SK-N-SH treated with all-trans-retinoic acid at 6 μM for 48 hours (cell line): ENCODE measurements at places on chromosomes 1 and 21.

DNA sequence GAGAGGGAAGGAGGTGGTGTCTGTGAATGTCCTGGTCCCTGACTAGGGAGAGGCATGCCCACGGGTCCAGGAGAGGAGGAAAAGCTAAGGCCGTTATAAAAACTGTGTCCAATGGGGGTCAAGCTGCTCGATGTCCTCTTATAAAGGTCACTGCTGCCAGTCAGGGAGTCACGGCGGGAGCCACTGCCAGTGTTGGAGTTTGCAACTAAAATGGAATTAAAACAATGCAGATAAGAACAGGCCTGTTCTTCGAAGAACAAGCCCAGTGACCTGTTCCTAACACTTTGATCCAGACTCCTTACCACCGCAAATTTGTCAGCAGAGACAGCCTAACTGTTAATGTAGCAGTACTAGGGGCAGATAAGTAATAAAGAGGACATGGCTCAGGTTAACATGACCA is 56.1 kb upstream of the SDC3 start:
- ATAC-seq, result no peak

GRCh38 chr21:23809573-23809972 is 1797.7 kb downstream of the MRPL39 start:
- no peak for ATAC-seq

DNA sequence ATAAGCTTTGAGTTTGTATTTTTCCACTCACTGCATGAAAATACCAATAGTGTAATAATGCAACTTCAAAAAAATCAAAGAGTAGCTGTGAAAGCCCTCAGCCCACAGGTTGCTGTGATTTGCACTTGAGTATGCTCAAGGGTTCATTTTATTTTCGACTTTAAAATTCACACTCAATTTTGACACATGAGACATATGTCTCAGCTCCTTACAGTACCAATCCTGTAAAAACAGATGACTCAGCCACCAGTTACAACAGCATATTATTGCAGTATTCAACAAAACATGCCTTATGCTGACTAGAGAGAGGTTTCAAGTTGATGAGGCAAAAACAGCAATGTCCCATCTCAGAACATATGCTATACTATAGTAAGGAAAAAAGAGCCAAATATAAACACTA is 66.1 kb downstream of the CYYR1 start:
- no peak for ATAC-seq

GRCh38 chr1:106978477-106979322 is 77.8 kb upstream of the PRMT6 start:
- no peak for ATAC-seq

- no peak for ATAC-seq
Measured at GRCh38 chr1:95321531-95321930, 87.5 kb downstream of the RWDD3 start.

DNA sequence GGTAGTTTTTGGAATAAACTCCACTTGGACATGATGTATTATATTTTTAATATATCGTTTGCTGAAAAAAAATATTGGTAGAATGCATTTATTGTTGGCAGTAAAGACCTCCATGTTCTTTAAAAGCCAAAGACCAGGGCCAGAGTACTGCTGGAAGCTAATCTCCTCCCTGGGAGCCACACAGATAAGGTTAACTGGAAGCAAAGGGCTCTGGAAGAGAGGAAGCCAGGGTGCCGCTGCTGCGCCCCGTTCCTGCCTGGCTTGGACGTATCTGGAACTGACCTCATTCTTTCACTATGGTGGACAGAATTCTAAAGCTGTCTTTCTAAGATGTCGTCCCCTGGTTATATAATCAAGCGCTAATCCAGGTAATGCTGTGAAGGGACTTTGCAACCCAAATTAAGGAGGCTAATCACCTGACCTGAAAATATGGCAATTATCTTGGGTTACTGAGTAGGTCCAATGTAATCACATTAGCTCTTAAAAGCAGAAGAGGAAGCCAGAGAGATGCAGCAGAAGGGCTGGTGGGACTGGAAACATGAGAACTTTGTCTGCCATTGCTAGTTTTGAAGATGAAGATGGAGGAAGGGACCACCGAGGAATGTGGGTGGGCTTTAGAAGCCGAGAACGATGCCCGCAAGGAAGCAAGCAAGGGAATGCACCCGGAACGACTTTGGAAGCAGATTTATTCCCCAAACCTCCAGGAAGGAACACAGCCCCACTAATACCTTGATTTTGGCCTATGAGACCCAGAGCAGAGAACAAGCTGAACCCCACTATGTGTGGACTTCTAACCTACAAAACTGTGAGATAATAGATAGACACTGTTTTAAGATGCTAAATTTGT is 167.7 kb upstream of the KCNJ15 start:
- ATAC-seq, result no peak

DNA sequence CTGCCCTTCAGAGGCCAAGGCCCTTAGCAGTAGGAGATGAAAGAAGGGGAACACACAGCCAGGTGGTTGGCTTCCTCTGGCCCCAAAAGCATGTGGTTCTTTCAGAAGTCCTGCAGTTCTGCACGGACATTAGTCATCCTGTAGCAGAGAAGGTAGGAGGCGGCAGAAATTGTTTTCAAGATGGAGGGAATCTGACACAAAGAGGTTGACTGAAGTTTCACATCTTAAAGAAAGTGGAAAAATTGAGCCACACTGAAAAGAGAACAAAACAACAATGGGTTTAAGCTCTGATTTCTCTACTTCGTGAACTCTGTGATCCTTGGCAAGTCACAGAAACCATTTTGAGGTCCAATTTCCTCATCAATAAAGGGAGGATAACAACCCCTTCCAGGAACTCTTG is 125.3 kb upstream of the DNAH14 start:
- no peak for ATAC-seq

- ATAC-seq, result no peak
Measured at GRCh38 chr1:185338719-185339622, 21.9 kb upstream of the IVNS1ABP start.

- ATAC-seq, result no peak
Measured at GRCh38 chr1:245108909-245109308, 45.9 kb upstream of the KIF26B start.

DNA sequence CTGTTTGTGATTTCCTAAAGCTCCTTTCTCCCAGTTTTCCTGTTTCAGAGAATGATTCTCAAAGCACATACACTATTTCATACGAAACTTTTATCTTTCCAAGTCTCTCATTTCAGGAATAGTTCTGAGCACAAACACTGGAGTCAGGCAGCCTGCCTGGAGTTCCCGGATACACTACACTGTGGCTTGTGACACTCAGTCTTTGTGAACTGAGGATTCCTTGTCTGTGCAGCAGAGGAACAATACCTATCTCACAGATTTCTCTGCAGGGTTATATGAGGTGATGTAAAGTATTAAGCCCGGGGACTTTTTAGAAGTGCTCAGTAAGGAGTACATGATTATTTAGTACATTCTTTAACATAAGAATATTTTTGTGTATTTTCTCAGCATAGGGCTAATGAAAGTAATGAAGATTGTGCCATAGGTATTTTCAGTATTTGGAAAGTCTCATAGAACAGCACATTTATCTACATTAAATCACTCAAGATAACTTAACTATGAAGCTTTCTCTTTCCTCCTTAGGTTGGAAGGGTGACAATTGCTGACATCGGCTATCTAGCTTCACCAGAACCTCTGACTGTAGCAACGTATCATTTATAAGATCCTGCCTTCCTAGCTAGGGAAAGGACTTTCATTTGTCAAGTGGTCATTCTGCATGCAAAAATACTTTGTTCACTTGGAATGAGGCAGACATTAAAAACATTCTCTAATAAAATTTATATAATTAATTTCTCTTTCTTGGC is 12.9 kb downstream of the GBP2 start:
- no peak for ATAC-seq

GRCh38 chr1:7172804-7173203 is 387.6 kb downstream of the CAMTA1 start:
- no peak for ATAC-seq

DNA sequence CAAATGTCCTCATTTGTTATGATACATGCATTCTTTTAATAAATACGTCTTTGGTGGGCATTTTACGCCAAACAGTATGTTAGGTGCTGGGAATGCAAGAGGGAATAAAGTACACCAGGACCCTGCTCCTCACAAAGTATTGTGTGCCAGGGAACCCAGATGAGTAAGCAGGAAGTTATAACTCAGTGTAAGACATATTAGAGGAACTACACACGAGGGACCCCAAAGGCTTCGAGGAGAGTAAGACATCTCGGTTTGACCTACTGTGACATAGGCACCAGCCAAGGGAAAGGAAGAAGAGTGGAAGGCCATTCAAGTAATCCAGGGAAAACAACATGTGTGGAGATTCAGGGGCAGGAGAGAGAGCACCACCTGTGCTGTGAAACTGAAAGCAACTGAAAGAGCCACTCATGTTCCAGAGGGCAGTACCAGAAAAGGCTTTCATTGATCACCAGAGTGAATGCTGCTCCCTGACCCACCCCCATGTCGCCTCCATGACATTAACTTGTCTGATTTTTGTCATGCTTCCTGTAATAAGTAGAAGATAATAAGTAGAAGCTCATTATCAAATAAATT is 542.5 kb upstream of the PKN2 start:
- ATAC-seq, result peak; percentile 76

DNA sequence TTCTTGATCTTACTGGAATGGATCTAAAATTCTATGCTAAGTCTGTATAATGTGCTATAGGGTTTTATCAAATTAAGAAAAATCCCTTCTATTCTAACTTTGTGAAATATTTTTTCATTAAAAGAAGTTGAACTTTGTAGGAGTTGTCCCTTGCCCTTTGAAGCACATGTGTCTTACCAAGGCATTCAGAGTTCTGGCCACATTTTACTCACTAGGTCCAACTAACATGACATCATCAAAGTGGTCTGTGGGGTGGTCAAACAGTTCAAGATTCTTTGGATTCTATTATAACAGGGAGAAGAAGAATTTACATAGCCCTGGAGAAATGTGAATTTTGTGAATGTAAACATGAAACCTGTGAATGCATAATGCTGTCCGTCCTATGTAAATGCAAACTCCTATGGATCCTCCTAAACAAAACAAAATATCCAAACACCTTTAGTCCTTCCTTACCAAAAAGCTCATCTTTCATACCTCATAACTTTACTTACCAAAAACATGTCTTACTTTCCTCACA is 88.7 kb downstream of the EBNA1BP2 start:
- ATAC-seq, result no peak

GRCh38 chr1:172277275-172277674 is 143.2 kb upstream of the C1orf105 start:
- ATAC-seq, result no peak

GRCh38 chr21:45119812-45120211 is 45.4 kb downstream of the ADARB1 start:
- no peak for ATAC-seq

GRCh38 chr1:236282719-236283118 is 961 bp upstream of the ERO1B start:
- no peak for ATAC-seq

GRCh38 chr1:52904927-52905698 is 16.4 kb downstream of the ECHDC2 start:
- ATAC-seq, result peak; percentile 97

DNA sequence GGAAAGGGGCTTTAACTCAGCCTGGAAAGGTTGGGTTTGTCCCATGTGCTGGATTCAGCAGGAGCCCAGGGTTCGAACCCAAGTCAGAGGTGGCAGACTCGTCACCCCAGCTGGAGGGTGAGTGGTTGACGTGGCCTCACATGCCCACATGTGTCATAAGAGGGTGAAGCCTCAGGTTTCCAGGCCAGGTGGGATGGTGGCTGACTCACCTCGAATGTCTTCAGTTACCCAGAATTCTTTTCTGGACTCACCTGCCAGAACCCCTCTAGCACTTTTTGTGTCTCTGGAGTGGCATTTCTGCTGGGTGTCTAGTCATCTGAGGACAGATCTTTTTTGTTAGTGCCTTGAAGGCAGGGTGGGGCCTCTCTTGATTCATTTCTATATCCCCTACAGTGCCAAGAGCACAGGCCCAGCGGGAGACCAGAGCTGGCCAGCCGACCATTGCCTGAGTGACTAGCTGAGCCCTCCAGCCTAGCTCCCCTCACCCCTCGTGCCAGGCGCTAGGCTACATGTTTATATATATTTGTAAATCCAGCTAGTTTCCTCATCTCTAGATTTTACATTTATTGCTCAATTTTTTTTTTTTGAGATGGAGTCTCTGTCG is 28.1 kb downstream of the IL6R start:
- no peak for ATAC-seq

- no peak for ATAC-seq
Measured at GRCh38 chr1:244424649-244425334, 26.9 kb downstream of the ADSS2 start.

- ATAC-seq, result no peak; the same call in 2 of the 3 replicates
Measured at GRCh38 chr1:229409616-229410369, 24.1 kb downstream of the ACTA1 start.

- ATAC-seq, result no peak
Measured at GRCh38 chr1:183831311-183831710, 26.4 kb downstream of the RGL1 start.

DNA sequence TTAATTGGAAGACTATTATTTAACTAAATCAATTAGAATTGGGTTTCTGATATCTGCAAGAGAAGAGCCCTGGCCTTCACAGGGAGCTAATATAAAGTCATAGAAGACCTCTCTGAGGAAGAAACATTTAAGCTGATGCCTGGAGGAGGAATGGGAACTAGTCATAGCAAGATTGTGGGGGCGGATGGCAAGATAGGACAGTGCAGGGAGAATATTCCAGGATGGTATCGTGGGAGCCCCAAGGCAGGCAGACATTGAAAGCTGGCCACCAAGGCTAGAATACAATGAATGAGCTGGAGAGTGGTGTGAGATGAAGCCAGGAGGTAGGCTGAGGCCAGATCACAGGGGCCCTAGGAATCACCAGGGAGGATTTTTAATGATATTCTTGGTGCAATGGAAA is 20.8 kb upstream of the MYSM1 start:
- ATAC-seq, result no peak

DNA sequence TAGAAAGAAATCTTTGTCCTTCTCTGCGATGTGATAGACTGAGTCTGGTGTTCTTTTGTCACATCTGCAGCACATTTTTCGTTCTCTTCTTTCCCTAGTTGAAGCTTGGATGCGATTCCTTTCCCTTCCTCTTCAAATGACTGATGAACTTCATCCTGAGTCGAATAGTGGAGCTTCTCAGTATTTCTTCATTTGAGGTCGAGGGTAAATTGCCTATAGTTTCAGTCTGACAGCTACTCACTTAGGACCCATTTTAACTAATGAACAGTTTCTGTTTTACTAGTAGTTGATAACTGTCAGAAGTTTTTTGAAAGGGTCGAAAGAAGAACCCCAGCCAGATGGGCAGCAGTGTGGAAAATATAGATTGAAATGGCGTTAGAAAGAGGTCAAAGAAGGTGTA is 4.7 kb upstream of the REG4 start:
- ATAC-seq, result no peak

GRCh38 chr1:156241926-156242325 is at the start of gene BGLAP:
Gene BGLAP (plus strand): TSS chr1:156242184. CDS start chr1:156242232, 48 bp downstream.
- peak; percentile 6 for ATAC-seq

DNA sequence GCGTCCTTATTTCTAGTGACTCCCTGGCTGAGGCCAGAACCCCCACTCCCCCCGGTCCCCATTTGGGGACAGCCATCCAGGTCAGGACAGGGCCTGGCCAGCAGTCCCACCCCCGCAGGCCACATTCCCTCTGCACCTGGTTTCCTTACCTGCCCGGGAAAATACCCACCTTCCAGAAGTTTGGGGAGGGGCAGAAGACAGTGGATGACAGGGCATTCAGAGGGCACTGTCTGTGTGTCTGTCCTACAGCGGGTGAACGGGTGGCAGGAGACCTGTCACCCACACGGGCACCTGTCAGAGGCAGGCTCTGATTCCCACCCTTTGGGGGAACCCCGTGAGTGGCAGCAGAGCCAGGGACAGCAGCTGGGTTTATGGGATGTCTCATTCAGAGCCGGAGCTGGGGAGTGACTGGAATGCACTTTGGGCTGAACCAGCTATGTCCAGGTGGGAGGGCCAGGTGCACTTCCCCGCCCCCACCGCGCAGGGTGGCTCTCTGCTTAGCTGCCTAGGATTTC is 2.0 kb downstream of the ARHGEF16 start:
- no peak for ATAC-seq
